Activated CD4-positive, alpha-beta T cell treated with anti-CD3 and anti-CD28 coated beads for 4 hours (primary cell): ENCODE measurements at places on chromosomes 2 and 18.

DNA sequence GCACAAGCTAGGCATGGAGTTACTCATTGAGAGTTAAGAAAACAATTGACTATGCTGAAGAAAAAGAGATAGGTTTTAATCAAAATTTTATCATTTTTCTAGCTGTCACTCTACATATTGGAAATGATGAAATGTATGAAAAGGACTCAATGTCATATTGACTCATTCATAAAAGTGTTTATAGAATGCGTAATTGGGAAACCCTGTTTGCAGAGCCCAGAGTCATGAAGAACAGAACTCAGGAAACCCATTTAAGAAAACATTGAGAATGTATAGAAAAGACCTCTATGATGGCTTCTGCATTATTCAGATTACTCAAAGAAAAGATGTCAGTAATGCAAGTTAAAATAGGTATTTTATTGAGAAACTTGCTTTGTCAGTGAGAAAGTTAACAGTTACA lies 36.4 kb downstream of the SCRN3 start:
- no peak for DNase-seq

GRCh38 chr2:240662681-240663080 lies 20.0 kb downstream of the AQP12B start:
- DNase-seq = no peak

- DNase-seq = no peak
Measured at GRCh38 chr2:224366267-224366844, 35.6 kb downstream of the FAM124B start.

DNA sequence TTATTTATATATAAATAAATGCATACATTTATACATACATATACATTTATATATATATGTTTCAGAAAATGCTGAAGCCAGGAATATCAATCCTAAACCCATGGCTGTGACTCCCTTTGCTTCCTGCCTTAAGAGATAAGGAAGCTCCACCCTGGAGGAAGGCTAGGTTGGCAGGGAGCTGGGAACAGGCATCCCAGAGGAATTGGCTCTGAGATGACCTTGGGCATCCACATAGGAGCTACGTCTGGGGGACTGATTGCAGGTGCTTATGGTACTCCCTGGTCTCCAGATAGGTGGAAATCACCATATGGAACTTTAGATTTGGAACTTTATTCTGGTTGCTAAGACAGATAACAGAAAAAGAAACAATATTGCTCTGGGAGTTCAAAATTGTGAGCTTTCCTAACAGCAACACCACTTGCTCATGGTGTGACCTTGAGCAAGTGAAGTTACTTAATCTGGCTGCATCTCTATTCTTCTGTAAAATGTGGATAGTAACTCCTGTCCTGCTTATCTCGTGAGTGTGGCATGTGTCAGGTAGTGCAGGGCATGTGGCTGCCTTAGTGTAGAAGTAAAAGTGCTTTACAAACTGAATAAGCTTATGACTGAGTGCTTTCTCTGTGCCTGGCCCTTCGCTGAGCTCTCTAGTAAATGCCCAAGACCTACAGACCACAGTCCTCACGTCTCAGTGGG lies 341.0 kb downstream of the MEIS1 start:
- no peak for DNase-seq

DNA sequence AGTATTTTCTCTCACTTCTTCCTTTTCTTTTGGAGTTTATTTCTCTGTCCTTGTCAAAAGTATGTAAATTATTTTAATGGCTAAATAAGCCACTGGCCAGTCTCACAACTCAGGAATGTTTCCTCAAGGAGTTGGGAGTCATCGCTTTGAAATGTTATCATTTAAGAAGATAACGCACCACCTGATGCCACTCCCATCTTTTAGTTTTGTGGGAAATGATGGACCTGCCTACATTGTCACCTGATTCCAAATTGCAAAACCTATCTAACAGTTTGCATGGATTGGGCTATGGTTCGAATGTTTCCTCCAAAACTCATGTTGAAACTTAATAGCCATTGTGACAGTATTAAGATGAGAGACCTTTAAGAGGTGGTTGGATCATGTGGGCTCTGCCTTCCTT lies 32.4 kb upstream of the PPM1B start:
- no peak for DNase-seq

- DNase-seq = no peak
Measured at GRCh38 chr18:64333584-64333983, 184.7 kb upstream of the LINC00305 start.

GRCh38 chr2:63029058-63029457 lies 21.6 kb upstream of the OTX1 start:
- no peak for DNase-seq

GRCh38 chr2:162382278-162382677 lies 38.3 kb downstream of the GCA start:
- DNase-seq = no peak
